ENCODE measurements at places on chromosomes 3 and 15.

GRCh38 chr3:89238846-89239245 lies 131.4 kb downstream of the EPHA3 start:
- DNase-seq = no peak

DNA sequence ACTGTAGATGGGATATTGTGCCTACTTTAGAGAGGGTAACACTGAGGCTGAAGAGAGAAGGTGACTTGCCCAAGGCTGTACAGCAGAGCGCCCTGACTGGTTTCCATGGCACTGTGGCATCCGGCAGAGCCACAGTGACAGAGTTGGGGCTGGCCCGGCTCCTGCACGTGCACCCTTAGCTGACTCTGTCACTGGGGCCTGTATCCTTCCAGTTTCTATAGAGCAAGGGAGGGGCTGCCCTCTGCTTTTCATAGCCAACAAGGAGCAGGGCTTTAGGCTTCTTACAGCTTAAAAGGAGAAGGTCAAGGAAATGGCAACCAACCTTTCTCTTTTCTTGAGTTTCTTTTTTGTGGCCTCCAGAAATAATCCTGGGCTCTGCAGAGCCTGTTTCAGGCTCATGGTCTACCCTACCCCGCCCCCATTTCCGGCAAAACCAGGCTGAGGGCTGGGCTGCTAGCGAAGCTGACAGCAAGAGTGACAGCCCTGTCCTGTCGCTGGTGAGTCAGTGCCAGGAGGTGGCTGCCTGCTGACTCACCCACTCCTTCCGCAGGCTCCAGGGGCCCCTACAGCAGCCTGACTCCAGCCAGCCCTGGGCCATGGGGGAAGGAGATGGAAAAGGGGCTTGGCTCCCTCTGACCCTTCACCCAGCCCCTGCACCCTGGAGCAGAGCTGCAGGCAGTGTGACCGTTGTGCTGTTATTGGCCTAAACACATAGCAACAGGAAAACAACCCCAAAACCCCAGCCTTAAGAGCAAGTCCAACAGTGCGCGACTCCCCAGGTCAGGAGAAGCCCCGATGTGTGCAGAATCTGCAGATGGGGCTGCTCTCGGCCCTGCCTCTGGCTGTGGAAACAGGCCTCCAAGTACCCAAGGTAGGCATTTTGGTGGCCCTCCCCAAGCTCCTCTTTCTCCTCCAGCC lies 29.8 kb downstream of the SLC6A6 start:
- DNase-seq = no peak

GRCh38 chr3:141083836-141084649 lies 32.9 kb downstream of the SPSB4 start:
- DNase-seq = no peak

DNA sequence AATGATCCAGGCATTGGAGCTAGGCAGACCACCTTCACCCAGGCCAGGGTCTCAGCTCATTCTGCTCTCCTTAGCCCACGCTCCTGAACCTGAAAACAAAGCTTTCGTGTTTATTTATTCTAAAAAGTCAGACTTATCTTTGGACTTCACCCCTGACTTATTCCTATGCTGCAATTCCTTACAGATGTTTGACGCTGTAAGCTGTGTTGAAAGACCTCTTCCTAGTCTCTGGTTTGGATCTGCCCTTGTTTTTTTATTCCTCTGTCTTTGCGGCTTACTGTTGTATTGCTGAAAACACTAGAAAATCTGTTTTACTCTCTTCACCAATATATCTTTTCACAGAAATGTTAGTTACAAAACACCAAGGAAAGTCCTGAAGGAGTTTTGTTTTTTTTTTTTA lies 40.5 kb upstream of the LDHAL6B start:
- no peak for DNase-seq

DNA sequence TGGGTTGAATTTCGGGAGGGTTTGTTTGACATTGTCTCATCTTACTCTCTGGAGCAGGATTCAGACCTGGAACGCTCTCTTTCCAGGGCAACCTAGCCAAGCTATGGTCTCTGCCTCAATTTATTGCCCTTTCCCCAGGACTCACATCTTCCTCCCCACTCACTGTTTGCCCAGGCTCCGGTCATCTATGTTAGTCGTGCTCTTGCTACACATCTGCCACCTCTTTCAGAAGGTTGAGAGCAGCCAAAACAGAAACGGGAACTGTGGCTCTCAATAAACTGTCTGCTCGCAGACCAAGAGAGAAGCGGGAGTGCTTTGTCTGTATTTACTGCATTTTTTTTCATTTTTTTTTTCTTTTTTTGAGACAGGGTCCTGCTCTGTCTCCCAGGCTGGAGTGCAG lies 81.6 kb downstream of the ST6GAL1 start:
- DNase-seq = no peak

- no peak for DNase-seq
Observed at GRCh38 chr3:7950890-7951289, 550.7 kb upstream of the LMCD1 start.

GRCh38 chr15:69265347-69265955 lies 33.3 kb upstream of the PAQR5 start:
- DNase-seq = no peak

All from vagina (tissue), 2 donors.